HL-60 (cell line): ENCODE measurements at places on chromosomes 1 and 21.

DNA sequence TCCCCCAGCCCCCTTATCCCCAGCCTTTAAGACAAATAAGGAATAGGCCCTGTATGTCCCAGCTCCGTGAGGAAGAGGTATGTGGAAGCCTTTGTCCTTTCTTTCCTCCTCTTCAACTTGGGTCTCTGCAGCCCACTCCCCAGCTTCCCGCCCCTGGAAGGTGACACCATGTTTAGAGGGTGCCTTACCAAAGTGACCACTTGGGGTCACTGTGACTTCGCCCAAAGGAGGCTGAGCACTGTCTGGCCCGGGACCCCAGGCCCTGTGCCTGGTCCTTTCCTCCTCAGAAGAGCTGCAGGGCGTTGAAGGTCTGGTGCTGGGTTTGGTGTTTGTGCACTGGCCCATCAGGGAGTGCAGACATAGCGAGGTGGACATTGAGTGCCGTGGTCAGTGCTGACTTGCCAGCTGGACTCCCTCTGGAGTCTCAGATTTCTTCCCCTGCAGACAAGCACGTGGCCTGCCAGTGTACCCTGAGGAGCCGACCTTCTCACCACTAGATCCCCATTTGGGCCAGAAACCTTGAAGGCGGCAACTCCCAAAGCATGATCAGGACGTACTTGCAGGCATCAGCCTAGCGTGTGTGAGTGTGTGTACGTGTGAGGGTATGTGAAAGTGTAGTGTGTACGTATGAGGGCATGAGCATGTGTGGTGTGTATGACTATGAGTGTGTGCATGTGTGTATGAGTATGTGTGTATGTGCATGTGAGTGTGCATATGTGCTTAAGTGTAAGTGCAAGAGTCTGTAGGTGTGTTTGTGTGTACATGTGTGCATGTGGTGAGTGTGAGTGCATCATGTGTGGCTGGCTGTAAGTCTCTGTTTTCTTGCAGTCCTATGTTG is 181.4 kb upstream of the KIAA0040 start:
- DNase-seq = peak; percentile 5

- DNase-seq = no peak
These were observed 5.2 kb downstream of the RGL1 start for GRCh38 chr1:183810121-183810520.

DNA sequence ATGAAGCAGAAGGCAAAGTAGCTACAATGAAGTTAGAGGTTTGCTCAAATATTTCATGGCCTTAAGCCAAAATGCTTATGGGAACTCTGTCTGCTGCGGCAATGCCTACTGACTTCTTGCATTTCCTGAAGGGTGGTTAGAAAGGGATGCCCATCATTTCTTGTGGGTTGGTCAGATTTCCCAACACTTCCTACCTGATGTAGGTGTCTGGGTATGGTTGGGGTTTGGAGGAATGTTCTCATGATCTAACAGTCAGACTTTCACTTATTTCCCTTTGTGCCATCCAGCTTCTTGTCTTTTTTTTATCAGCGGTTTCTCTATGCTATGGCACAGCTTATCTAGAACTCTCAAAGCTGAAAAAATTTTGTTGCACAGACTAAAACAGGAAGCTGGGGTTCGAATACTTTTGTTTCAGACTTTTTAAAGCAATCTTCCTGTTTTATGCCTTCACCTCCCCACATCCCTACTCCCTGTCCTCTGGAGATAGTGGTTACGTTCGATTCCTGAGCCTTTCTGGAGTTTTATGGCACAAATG is 307.7 kb downstream of the USP25 start:
- DNase-seq = no peak

GRCh38 chr1:243315455-243315854 is 59.6 kb downstream of the SDCCAG8 start:
- no peak for DNase-seq

DNA sequence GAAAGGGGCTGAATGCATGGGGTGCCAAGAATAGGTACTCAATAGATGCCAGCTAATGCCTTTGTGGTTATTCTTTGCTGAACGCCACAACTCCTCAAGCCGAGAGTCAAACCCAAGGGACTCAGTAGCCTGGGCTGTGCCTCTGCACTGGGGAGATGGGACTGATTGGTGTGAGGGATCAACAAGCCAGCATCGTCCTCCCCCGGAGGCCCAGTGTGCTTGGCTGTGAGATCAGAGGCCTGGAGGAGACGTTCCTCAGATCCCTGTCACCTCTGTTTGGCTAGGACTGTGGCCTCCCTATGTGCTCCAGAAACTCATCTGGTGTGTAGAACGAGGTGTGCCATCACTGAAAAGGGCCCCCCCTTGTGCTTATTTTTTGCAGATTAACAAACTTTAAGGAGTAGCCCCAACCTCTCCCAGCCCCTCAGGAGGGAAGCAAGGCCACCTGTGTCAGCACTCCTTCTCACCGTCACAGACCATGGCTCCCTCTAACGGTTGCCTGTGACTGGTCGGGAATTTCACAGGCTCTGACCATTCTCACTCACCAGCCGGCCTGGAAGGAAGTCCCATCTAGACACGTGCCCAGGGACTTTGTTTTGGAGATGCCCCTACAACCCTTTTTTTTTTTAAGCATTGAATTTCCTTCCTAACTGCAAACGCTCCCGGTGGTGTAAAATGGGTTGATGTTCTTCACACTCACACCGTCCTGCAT is 194.0 kb upstream of the VAMP3 start:
- no peak for DNase-seq

- DNase-seq = no peak
These were observed 210.7 kb upstream of the EDN2 start for GRCh38 chr1:41695118-41695745.

DNA sequence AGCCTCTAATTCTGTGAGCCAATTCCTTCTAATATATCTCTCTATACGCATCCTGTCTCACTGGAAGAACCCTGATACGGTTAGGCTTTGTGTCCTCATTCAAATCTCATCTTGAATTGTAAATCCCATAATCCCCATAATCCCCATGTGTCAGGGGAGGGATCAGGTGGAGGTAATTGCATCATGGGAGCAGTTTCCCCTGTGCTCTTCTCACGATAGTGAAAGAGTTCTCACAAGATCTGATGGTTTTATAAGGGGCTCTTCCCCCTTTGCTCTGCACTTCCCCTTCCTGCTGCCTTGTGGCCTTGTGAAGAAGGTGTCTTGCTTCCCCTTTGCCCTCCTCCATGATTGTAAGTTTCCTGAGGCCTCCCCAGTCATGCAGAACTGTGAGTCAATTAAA is 116.1 kb downstream of the MRPS6 start:
- DNase-seq = peak; percentile 76

DNA sequence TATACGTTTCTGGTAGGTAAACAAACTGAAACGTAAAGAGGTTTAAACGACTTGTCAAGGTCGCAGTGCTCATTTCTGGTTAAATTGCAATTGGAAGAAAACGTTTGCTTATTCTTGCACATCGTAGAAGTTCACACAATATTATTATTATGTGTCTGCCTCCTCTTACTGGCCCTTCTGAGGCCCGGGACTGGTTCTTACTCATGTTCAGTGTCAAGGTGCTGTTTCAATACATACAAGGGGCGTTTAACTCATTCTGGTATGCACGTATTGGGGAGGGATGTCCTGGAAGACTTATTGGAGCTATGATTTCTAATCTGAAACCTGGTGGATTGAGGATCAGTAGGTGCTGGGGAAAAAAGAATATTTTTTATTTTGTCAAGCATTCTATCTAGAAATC is 932 bp downstream of the RPF1 start:
- no peak for DNase-seq

- DNase-seq = no peak
These were observed 93.9 kb downstream of the DDAH1 start for GRCh38 chr1:85371021-85371420.

- no peak for DNase-seq
These were observed 174.2 kb downstream of the TNR start for GRCh38 chr1:175569117-175569743.

DNA sequence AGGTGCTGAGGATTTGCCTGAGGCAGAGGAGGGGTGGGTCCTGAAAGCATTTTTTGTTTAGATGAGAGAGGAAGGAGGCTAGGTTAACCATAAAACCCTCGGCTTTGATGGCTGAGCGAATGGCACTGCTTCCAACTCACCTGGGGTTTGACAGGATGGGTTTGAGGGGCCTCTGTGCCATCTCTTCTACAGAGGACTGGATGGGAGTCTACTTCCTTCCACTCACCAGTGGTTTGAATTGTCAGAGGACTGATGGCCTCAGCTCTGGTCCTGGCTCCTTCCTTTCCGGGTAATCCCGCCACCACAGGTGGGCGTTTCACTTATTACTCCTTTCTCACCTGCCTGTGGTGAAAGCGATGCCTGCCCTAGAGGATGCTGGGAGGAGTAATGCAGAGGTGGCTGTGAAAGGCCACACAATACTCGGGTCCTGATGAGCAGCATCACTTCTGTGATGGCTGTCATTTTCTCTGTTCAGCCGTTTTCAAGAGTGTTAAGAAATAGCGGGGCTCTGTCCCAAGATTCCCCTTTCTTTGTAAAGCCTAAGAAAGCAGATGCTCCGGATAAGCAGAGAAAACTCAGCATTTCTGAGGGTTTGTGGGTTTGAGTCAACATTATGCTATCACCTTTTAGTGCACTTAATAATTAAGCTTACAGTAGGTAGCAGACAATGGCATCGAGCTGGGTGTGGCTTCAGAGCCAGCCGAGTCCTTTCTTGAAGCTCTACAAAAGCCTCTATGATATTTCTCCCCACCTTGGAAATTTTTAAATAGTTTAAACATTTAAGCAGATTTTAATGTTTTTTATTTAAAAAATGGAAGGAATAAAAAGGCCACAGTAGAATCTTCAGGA is 220.7 kb downstream of the HLX start:
- DNase-seq = no peak

DNA sequence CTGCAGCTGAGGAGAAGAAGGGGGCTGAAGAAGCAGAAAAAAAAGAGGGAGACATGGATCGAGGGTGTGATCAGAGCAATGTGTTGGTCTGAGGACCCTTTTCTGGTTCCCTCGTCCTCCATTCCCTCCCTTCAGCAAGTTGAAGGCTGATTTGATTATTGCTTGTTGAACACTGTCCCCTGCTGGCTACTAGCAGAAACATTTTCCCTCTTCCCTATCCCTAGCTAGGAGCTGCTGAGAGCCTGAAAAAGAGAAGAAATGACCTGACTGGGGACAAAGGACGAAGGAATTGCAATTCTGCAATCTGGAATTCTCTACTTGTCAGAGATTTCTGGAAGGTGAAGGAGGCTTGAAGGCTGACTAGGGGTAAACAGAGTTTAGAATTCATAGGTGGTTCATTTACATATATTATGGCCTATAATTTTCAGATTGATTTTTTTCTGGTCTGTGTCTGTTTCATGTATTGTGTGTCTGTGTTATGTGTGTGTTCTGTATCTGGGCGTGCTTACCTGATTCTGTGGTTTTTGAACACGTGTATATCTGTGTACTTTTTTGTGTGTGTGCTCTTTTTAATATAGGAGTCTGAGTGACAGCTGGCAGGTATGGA is 9.8 kb downstream of the NHLH1 start:
- peak; percentile 59 for DNase-seq

DNA sequence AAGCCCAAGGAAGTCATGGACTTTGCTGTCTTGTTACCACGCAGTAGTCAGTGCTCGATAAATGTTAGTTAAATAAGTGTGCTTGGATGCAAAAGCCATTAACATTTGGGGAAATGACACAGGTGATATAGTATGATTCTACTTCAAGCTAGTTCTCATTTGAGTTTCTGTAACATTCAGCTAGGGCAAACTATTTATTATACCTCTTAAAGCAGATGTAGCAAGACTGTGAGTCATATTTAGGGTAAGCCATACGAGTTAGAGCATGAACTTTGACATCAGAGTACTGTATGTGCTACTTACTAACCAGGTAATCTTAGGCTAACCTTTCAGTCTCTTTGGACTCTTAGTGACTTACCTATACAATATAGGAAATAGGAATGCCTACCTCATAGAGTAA is 21.0 kb downstream of the CLCA4 start:
- DNase-seq = no peak

GRCh38 chr1:209454340-209454994 is 129.0 kb upstream of the CAMK1G start:
- no peak for DNase-seq

GRCh38 chr1:232316864-232317263 is 313.1 kb downstream of the SIPA1L2 start:
- DNase-seq = no peak

DNA sequence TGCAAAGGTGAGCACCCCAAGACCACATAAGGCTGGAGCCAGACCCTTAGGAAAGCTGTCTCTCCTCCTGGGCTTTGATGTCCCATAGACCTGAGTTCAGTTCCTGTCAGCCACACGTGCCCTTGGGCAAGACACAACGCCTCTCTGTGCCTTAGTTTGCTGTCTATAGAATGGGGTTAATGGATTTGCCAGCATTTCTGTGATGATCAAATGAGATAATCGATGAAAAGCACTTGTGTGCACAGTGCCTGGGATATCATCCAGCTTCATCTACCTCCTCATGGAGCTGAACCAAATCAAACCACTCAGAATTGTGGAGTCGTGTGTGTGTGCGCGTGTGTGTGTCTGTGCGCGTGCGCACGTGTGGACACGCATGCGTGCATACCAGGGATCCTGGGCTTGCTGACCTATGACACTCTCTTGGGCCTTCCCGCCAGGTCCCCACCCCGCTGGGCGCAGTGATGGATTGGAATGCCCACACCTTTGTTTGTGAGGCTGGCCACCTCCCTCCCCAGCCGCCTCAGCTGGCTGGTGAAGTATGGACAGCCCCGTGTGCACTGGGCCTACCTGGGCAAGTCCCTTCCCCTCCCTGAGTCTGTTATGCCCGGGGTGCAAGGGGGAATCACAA is 5.2 kb downstream of the TTC22 start:
- DNase-seq = no peak

- no peak for DNase-seq
These were observed 21.1 kb upstream of the ABCA4 start for GRCh38 chr1:94142022-94142421.

DNA sequence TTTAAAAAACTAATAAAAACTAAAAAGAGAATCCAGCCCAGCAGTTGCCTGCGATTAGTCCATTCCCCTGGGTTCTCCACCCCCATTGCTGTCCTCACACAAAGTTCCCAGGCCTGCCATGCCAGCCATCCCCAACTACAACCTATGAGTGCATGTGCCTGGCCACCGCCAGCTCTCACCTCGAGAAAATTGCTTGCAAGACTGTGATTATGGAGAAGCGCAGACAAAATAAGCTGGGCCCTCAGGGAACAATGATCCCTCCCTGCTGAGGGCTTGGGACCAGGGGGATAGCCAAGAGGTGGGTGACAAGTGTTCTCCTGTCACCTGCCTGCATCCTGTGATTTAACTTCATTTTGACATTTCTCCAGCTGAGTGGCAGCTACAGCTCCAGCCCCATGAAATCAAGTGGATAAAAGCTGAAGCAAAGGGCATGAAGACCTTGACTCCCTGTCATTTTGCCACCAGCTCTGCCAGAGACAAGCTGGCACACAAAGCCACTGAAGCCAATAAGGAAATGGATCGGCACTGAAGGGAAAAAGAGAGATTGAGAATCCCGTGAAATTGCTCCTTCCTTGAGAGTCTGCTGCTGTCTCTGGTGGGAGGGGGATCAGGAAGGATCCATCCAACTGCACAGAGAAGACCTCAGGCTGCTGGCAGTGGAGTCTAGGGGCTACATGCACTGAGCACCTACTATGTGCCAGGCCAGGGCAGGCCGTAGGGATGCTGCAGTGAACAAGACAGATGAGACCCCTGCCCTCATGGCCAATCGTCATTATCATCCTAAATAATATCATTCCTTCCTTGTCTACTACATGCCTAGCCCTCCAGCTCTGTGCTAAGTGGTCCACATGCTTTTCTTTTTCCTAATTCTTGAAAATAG is 40.7 kb downstream of the MATN1 start:
- DNase-seq = no peak

GRCh38 chr1:157399984-157400382 is 152.3 kb downstream of the FCRL5 start:
- no peak for DNase-seq
